ENCODE measurements at places on chromosomes 12 and 14. TPM values are rescaled to one million over a fixed set of nuclear protein-coding genes. Genes with fewer than 3 reads are reported as not detected.

The PARPBP gene
- 29.0 TPM for total RNA-seq

The MMP19 gene
- 1.7 TPM for total RNA-seq

The BDKRB2 gene
- 0.15 TPM for total RNA-seq

The INHBC gene
- not detected for total RNA-seq

The LRFN5 gene
- 3.0 TPM for total RNA-seq

The DNAI7 gene
- total RNA-seq: not detected

The KRT77 gene
- not detected for total RNA-seq

The AMDHD1 gene
- 0.42 TPM for total RNA-seq

The SLC7A7 gene
- total RNA-seq: 3.1 TPM

DNA sequence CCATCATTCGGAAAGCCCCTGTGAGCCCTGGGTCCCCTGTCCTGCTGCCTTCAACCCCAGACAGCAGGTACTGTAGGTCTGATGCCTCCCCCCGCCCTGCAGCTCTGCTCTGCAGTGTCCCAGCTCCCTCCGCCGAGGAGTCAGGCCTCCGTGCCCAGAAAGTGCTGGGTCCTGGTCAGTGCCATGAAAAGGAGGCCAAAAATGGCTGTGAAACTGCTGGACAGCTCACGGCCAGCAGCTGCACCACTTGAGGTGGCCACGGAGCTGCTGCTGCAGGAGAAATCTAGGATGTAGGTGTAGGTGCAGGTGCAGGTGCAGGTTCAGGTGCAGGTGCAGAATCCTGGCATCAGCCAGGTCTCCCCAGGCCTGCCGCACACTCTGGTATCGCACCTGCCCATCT, 196.1 kb downstream of the SLC15A4 start:
- no peak for DNase-seq

GRCh38 chr14:68781161-68782021, 11.5 kb downstream of the ZFP36L1 start:
- DNase-seq: no peak

- no peak for DNase-seq
These were observed 1.6 kb upstream of the DGKA start for GRCh38 chr12:55929306-55929791.

DNA sequence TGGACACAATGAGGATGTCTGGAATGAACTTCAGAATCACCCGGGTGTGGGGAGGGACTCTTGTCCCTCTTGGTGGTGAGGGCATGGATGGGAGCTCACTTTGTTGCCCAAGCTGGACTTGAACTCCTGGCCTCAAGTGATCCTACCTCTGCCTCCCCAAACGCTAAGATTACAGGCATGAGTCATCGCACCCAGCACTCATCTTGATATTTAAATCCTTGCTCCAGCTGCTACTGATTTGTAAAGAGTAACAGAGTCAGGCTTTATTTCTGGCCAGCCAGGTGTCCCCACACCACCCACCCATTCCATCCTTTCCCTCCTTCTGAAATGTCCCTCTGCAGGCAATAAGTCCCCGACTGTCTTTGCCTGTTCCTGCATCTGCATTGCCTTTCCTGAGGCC, 4.9 kb downstream of the DDX54 start:
- no peak for DNase-seq

DNA sequence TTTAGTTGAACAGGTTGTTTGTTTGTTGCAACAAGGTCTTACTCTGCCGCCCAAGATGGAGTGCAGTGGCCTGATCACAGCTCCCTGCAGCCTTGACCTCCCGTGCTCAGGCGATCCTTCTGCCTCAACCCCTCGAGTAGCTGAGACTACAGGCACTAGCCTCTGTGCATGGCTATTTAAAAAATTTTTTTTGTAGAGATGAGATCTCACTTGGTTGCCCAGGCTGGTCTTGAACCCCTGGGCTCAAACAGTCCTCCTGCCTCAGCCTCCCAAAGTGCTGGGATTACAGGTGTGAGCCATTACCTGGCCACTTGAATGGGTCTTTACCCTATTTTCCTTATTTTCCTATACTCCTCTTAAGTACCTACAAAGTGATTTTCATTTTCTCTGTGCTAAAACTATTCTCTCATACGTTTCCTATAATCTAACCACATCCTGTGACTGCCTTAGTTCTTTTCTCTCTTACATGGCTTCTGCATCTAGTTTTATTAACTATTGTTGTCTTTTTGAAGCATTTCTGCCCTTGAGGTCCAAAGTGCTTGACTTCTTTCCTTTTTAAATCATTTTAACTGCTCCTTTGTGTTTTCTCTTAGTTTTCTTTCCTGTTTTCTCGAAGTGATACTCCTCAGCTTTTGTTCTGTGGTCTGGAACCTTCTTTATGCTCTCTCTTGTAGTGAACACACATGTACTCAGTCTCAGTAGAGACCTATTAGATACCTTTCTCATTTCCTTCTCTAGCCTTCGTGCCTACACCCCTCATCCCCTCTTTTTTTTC, 14.1 kb downstream of the GPX2 start:
- no peak for DNase-seq

DNA sequence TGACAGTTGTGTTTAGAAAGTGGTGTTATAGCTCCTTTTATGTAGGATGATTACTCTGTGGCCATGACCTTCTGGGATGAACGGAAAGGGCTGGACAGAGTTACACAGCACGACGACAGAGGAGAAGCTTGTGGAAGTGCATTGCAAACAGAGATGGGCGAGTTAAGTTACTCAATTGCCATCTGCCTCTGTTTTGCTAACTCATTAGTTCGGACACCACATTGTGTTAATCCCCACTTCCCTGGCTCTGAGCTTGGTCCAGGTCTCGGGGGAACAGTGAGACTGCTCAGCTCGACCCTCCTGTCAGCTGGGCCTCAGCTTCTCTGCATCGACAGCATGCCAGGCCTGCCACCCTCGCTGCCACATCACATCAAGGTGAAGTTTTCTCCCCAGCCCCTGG, 408.0 kb downstream of the ZFP36L1 start:
- DNase-seq: no peak

GRCh38 chr12:48883305-48884161, 17.9 kb upstream of the RND1 start:
- DNase-seq: peak; percentile 64

- no peak for DNase-seq
These were observed 73.7 kb upstream of the RAP1B start for GRCh38 chr12:68536885-68537485.

DNA sequence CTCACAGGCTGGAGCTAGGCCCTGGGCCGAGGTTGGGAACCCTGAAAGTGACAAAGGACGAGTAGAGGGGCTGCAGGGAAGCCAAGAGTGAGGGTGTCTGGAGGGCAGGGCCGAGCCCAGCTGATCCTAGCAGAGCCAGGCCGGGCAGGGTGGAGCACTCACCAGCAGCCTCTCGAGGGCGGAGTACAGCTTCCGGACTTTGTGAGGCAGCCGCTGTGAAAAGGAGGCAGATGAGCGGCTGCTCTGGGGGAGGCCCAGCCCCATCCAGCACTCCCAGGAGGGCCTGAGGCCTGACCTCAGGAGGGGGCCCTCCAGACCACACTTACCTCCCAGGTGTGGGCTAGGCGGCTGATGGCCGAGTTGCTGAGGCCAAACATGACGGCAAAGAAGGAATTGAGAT, 14.7 kb upstream of the ENDOU start:
- no peak for DNase-seq

DNA sequence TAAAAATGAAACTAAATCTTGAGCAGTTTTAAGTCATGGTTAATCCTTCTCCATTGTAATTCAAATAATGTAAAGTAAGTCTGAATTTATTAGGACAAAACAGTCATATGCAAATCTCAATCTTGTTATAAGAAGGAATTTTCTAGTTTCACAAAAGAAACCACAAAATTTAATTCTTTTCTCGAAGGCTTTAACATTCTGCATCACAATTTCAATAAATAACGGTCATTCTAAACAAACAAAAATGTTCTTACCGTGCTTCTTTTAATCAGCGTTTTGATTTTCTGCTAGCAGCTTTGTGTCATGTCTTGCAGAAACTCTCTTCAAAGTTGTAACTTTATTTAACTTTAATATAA, 225 bp downstream of the CLEC2B start:
- DNase-seq: no peak

DNA sequence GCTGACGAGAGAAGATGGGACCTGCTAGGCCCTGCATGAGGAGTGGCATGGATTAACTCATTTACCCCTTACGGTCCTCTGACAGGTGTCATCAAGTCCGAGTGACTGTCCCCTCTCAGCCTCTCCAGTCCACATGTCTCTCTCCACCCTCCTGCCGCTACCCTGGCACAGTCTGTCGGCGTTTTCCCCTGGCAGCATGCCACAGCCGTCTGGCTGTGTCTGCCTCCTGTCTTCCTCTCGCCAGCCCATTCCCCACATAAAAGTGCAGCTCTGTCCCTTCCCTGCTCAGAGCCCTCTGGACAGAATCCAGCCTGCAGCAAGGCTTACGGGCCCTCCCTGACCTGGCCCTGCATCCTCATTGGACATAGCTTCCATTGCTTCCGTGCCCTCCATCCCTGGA, 45.6 kb downstream of the UBE3B start:
- DNase-seq: no peak

- DNase-seq: no peak
These were observed 61.8 kb downstream of the PITPNM2 start for GRCh38 chr12:123089140-123089539.

DNA sequence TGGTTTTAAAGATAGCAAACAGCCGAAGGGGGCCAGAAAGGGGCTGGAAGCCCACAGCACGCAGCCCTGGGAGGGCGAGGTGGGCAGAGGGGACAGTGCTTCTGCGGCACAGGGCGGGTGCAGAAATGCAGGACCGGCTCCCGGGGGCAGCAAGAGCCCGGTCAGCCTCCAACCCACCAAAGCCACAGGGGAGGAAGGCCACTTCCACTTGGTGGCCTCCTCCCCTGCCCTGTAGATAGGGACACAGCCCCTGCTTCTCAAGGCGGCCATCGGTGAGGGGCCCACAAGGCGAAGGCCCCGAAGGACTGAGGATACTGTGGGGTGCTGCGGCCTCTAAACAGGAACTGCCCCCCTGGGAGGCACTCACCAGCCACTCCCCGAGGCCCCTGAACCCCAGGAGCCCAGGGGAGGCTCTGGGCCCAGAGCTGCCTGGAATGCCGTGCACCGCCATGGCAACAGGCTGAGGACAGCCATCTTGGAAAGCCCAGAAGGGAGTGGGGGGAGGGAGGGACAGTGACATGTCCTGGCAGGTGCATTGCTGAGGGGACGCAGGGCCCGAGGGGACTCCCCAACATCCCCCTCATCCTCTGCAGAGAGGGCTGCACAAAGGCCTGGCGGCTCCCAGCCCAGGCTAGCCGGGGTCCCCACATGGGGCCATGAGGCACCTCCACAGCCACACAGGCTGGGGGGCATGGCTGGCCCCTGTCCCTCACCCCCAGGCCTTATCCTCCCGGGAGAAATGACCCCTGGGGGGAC, 114.7 kb downstream of the NCOR2 start:
- no peak for DNase-seq

- DNase-seq: no peak
These were observed 121.5 kb upstream of the SFSWAP start for GRCh38 chr12:131589221-131589897.

DNA sequence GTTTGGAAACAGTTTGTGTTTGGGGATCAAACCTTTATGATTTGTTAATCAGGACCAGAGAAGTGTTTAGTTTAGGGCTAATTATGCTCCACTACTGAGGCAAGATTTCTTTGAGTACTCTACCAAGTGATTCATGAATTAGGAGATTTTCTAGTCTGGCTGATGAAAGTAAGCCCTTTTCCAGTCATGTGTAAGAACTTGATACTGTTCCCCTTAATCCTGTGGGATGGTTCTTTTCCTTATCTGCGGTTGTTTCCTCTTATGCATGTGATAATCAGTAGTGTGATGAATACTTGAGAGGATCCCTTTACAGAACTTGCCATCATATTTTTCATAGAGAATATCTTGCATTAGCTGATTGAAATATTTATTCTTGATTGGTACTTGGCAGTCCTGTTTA, 42.1 kb downstream of the DYRK2 start:
- no peak for DNase-seq

- DNase-seq: no peak
These were observed 707.6 kb upstream of the MDGA2 start for GRCh38 chr14:48382961-48383360.

GRCh38 chr14:91249841-91250616, 5.5 kb upstream of the GPR68 start:
- peak; percentile 64 for DNase-seq

GRCh38 chr14:51715742-51716141, 64.0 kb downstream of the FRMD6 start:
- no peak for DNase-seq

DNA sequence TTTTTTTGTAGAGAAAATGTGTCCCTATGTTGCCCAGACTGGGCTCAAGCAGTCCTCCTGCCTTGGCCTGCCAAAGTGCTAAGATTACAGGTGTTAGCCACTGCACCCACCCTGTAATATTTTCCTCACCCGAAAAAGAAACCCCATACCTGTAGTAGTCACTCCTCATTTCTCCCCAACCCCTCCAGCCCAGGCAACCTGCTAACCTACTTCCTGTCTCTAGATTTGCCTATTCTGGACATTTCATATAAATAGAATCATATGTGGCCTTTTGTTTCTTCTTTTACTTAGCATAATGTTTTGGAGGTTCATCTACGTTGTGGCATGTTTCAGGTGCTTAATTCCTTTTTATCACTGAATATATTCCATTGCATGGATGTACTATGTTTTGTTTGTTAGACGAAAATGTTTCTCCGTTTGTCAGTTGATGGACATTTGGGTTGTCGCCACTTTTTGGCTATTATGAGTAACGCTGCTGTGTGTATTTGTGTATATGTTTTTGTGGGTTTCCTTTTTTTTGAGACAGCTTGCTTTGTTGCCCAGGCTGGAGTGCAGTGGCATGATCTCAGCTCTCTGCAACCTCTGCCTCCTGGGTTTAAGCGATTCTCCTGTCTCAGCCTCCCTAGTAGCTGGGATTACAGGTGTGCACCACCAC, 6.2 kb downstream of the ANKRD13A start:
- no peak for DNase-seq

- DNase-seq: no peak
These were observed 2.9 kb downstream of the DDX51 start for GRCh38 chr12:132140918-132141841.
